Activated CD8-positive, alpha-beta T cell treated with anti-CD3 and anti-CD28 coated beads for 36 hours (primary cell): ENCODE measurements at places on chromosomes 7 and 10. TPM values are rescaled to one million over a fixed set of nuclear protein-coding genes. Genes with fewer than 3 reads are reported as not detected.
A peak's percentile ranks its signal among the peaks of the same experiment; 100 is the strongest.

The REEP3 gene
- total RNA-seq, result 15.1 TPM

The SRRM3 gene
- not detected for total RNA-seq

The BUD23 gene
- 108 TPM for total RNA-seq

The DENND2A gene
- not detected for total RNA-seq

The HTR5A gene
- total RNA-seq, result not detected

The ASAH2 gene
- total RNA-seq, result 1.8 TPM

The KNDC1 gene
- not detected for total RNA-seq

The SEMA3A gene
- 1.7 TPM for total RNA-seq

The RBP4 gene
- not detected for total RNA-seq

The BLNK gene
- total RNA-seq, result not detected

The FXYD4 gene
- not detected for total RNA-seq

The KCNIP2 gene
- total RNA-seq, result 3.1 TPM

The TMEM270 gene
- total RNA-seq, result not detected

The CCDC3 gene
- not detected for total RNA-seq

The SPDYE11 gene
- total RNA-seq, result not detected

The PNLIP gene
- total RNA-seq, result not detected

The ANXA8 gene
- not detected for total RNA-seq

The AKR1C1 gene
- 0.56 TPM for total RNA-seq

The PKD2L1 gene
- not detected for total RNA-seq

The RADIL gene
- total RNA-seq, result 0.77 TPM

The GRID1 gene
- total RNA-seq, result not detected

DNA sequence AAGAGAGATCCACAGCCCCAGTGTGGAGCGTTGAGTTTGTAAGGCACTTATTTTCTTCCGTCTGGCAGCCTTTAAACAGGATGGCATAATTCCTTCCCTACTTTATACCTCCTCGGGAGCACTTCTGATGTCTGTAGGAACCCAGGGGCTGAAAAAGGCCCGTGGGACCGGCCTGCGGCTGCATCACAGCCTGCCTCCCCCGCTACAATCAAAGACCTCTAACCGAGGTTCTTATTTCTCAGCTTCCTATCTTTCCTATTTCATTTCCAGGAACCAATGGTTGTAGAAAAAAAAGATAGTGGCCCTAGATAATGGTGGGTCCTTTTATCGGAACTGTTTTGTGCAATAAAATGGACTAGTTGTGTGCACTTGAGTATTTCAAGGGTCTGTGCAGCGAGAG is 4.1 kb upstream of the CTBP2 start:
- no peak for DNase-seq

DNA sequence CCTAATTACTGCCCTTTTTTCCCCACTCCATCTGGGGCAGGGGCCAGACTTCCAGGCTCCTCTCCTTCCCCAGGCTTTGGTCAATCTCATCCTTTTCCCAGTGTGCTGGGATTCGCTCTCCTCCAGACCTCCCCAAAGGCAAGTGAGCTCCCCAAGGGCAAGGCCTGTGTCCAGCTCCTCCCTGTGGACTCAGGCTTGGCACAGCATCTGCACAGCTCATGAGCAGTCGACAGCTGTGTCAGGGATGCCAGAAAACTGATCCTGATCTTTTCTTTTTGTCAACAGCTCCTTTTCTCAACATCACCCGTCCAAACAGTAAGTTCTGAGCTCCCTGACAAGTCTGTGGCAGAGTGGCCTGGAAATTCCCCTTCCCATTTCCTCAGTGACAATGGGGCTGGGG is 67.1 kb downstream of the C10orf120 start:
- DNase-seq, result no peak

- DNase-seq, result no peak
Observed at GRCh38 chr10:69051710-69052487, 36.0 kb upstream of the SRGN start.

- no peak for DNase-seq
Observed at GRCh38 chr10:69751214-69751613, 50.5 kb upstream of the COL13A1 start.

DNA sequence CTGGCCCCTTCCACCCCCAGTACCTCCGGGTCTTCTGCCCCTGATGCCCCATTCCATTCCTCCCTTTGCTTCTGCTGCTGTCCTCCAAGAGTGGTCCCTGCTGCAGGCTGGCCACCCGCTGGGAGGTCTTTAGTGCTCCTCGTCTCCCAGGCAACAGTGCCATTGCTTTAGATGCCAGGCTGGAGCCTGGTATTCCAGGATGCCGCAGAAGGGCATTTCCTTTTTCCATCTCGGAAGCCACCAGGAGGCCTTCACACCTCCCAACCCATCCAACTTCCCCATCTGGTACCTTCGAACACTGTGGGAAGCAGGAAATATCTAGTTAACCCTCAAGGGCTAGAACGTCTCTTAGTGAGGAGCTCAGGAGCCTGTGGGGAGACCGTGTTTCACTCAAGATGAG is 92.9 kb upstream of the DUSP5 start:
- no peak for DNase-seq

GRCh38 chr10:12396567-12396966 is 47.2 kb downstream of the CAMK1D start:
- no peak for DNase-seq

DNA sequence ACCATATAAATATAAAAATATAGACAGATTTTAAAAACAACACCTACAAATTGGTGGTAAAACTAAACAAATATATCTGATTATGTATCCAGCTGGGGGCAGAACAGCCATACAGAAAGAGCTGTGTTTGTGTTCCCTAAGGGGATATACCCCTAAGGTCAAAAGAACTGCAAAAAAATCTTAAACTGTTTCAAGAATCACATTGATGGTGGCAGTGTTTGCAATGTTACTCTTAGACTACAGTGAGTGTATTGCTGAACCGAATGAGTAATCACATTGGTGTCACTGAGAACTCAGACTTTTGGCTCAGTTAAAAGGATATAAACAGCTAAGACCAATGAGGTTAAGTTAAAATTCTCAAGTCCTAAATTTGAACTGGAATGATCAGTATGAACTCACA is 27.1 kb upstream of the PTPRN2 start:
- DNase-seq, result no peak

GRCh38 chr10:85045046-85045445 is 716.7 kb downstream of the CCSER2 start:
- no peak for DNase-seq

- no peak for DNase-seq
Observed at GRCh38 chr10:102283488-102283887, 38.2 kb downstream of the GBF1 start.

GRCh38 chr7:17781491-17782215 is 158.6 kb downstream of the SNX13 start:
- no peak for DNase-seq

DNA sequence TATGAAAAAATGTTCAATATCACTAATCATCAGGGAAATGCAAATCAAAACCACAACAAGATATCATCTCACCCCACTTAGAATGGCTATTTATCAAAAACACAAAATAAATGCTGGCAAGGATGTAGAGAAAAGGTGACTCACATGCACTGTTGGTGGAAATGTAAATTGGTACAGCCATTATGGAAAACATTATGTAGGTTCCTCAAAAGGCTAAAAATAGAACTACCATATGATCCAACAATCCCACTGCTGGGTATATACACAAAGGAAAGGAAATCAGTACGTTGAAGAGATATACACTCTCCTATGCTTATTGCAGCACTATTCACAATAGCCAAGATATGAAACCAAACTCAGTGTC is 50.2 kb downstream of the CDK1 start:
- no peak for DNase-seq

- DNase-seq, result peak; percentile 90
Observed at GRCh38 chr10:72260976-72261783, 12.5 kb upstream of the DDIT4 start.

DNA sequence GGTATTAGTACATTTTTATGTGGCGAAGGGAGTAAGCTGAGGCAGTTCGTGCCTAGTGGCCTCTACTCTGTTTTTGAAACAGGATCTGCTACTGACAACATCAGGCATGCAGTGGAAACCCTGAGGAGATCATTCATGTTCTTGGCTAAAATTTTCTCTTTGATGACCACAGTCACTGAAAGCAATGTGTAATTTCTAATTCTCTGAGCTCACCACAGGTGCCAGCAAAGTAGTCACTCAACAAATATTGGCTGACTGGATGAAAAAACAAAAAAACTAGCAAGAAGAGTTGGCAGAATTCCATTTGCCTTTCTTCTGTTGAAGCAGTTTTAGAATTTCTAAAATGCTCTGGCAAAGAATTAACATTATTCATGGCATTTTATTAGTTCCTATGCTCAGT is 176.5 kb upstream of the KCTD7 start:
- no peak for DNase-seq

DNA sequence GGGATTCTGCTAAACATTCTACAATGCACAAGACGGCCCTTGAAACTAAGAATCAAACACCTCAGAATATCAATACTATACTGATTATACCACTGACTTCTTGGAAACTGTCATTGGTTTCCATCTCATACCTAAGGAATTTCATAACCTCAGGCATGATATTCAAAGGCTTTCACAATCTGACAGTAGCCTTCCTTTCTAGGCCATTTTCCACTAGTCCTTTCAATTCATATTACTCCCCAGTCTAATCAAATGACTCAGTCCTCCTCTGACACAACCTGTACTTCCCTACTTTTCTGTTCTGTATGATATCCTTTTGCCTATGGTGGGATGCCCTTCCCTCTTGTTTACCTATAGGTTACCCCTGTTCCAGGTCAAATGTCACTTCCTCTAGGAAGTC is 48.3 kb downstream of the CSTF2T start:
- DNase-seq, result no peak

DNA sequence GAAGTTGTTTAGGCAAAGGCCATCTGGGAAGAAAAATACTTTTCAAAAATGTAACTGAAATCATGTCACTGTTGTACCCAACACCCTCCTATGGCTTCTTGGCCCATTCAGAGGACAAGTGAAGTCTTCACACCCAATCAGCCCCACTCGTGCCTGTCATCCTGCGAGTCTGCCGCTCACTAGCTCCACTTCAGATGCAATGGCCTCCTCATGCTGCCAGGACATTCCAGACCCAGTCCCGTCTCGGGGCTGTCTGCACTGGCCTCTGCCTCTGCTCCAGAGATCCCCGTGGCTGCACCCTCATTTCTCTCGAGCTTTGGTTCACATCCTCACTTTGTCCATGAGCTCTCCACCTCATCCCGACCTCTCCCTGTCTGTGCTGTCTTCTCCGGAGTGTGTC is 227.1 kb downstream of the KCNMA1 start:
- DNase-seq, result no peak

GRCh38 chr7:30780941-30781340 is 9.7 kb downstream of the MINDY4 start:
- DNase-seq, result no peak

DNA sequence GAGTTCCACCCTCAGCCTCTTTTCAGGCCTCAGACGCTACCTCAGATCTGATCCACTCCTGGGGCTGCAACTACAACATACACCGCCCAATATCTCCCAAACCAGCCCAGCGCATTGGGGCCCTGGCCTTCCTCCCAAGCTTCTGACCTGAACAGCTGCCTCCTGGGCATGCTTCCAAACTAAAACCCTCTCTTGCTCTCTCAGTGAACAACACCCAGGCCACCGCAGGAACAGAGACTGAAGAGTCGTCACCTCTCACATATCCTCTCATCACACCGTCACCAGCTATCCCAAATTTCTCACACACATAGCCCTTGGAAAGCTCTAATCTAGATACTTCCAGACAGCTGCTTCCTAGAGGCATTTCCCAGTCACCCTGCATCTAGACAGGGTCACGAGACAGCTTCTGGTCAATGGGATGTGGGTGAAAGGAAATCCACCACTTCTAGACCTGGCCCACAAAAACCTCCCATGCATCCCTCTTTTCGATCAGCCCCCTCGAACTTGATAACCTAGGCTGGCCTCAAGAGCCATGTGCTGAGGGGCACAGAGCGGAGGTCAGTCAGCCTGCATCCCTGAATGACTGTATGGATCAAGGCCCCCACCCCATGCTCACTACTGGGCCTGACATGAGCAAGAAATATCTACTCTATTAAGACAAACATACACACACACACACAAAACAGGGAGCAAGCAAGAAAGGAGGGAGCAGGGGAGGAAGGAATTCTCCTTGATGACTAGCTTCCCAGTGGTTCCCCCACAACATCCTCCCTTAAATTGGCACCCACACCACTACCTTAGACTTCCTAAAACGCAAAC is 1.8 kb downstream of the PARP12 start:
- no peak for DNase-seq

DNA sequence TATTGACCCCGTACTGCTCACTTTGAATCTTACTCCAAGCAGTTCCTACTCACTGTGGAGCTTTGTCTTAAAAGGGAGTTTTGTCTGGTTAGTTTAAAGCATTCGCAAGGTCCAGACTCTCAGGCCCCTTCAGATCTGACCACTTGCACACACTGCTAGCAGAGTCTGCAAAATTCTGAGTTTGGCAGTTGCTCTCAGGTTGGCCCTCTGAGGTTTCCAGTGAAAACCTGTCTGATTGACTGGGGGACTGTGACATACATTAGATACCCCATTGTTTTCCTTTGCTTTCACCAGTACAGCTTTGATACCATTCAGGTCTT is 149.2 kb downstream of the XPNPEP1 start:
- no peak for DNase-seq
